ENCODE measurements at places on chromosomes 13 and 19.

- DNase-seq: no peak
Measured at GRCh38 chr19:33456076-33456844, 65.3 kb downstream of the PEPD start.

GRCh38 chr13:22486490-22486889, 694.3 kb upstream of the SGCG start:
- DNase-seq: no peak

DNA sequence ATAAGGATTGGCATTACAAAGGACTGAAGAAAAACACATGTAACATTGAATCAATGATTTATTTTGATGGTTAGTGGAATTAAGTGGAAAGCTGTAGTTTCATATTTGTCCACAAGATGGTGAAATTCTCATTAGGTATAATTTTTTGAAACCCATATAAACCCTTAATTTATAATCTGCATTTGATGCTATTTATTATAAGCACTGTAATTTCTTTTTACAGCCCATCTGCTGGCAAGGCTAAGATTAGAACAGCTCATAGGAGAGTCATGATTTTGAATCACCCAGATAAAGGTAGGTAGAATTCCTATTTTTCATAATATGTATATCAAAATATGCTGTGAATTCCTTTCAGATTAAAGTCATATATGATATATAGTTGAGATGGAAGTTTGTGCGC, 62.2 kb downstream of the DNAJC15 start:
- no peak for DNase-seq

- DNase-seq: no peak
Measured at GRCh38 chr13:114311908-114312307, 2.4 kb upstream of the CHAMP1 start.

DNA sequence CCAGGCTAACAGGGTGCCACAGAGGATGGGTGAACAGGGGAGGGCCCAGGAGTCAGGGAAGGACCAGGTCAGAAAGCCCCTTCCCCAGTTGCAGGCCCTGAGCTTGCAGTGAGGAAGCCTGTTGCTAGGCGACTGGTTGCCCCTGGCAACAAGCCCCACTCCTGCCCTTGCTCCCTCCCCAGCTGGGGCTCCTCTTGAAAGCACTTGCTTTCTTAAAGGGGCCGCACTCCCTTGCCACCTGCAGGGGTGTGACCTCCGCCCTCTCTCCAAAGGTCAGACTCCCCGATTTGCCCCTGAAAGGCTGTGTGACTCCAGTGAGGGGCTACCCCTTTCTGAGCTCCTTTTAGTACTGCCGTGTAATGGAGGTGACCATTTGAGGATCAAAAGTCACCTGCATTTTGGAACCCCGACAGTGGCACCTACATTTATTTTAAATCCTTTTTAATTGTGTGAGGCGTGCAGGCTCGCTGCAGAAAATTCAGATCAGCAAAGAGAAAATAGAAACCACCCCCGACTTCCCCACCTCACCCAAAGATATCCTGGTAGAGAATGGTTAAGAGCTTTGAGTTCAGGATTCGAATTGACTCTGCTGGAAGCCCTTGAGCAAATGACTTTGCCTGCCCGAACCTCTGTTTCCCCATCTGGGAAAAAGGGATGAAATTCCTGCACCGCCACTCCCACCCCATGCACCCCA, 4.8 kb downstream of the FCHO1 start:
- peak; percentile 75 for DNase-seq

DNA sequence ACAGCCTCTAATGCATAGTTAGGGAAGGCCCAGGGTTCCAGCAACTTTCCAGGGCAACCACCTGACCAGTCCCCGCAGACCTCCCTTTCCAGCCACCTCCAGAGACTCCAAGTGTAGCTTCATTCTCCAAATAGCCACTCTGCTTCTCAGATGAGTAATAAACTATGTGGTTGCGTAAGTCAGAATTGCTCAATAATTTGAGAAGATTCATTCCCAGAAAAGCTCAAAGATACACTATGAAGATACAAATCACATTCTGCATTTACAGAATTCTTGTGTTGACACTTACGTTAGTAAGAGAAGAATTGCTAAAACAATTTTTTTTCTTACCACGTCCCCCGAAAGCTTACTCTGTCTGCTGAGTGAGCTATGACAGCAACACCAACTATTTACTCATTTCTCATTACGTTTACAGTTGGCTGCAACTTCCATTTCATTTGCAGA, 8.2 kb upstream of the LATS2 start:
- no peak for DNase-seq

DNA sequence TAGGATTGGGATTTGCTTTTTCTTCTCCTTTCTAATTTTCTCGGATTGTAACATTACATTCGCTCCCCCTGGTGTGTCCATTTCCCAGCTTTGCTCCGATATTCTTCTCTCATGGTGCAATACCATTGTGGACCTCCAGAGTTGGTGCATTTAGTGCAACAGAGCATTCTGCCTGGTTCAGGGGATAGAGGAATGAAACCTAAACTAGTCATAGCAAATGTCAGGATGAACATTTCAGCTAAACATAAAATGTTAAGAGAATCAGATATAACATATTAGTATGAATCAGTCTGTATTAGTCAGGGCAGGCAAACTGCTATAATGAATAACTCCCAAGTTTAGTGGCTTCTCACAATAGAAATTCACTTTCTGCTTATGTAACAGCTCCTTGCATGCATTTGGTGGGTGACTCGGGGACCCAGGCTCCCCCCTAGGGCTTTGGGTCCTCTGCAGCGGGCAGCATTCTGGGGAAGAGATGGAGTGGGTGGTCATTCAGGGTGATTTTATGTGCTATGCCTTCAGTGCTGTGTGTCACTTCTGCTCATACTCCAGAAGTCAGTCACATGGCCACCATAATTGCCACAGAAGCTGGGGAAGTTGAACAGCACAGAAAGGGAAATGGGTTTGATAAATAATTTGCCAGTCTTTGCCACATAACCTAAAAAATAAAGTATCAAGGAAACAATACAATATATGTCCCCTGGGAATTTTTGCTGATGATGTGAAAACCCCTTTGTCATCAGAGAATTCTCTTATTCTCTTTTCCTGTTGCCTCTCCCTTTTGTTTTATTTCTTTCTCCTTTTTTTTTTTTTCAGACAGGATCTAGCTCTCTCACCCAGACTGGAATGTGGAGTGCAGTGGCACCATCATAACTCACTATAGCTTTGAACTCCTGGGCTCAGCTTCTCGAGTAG, 111.0 kb downstream of the HSPH1 start:
- no peak for DNase-seq

DNA sequence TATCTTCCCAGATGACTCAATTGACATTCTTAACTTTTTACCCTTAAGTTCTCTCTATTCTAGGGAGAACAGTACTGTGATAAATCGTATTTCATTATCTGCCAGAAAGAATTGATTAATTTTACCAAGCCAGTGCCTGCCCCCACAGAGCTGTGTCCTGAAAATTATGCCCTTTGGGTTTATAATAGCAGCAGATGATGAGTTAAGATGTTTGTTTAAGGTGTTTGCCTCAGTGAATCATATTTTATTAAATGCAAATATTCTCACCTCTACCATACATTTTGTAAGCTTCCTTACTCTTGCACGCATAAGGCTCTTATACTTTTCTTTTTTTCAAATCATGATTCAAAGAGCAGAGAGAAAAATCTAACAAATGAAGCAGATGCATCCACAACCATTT, 318.6 kb downstream of the DCT start:
- no peak for DNase-seq

GRCh38 chr13:102877303-102877702, 31.5 kb downstream of the ERCC5 start:
- no peak for DNase-seq

DNA sequence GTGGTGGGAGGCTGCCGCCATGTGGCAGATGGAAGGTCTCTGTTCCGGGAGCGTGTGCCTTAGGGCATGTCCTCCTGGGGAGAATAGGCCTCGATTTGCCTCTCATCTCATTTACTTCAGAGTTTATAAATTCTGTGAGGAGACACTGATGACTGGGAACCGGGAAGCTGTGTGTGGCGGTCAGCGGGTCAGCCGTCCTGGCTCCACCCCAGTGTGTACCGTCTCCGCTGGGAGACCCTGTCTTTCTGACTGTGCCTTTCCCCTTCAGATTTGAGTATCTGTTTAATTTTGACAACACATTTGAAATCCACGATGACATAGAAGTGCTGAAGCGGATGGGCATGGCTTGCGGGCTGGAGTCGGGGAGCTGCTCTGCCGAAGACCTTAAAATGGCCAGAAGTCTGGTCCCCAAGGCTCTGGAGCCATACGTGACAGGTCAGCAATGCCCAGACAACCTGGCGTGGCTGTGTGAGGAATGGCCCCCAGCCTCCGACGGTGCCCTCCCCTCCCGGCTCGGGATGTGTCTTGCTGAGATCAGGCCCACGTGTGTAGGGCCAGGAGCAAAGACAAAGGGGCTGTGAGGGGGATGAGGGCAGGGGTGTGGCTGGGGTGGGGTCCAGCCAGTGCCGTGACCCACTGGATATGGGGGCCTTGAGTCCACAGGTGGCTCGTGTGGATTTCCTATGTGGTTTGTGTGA, 21.6 kb downstream of the ATP4B start:
- DNase-seq: no peak

DNA sequence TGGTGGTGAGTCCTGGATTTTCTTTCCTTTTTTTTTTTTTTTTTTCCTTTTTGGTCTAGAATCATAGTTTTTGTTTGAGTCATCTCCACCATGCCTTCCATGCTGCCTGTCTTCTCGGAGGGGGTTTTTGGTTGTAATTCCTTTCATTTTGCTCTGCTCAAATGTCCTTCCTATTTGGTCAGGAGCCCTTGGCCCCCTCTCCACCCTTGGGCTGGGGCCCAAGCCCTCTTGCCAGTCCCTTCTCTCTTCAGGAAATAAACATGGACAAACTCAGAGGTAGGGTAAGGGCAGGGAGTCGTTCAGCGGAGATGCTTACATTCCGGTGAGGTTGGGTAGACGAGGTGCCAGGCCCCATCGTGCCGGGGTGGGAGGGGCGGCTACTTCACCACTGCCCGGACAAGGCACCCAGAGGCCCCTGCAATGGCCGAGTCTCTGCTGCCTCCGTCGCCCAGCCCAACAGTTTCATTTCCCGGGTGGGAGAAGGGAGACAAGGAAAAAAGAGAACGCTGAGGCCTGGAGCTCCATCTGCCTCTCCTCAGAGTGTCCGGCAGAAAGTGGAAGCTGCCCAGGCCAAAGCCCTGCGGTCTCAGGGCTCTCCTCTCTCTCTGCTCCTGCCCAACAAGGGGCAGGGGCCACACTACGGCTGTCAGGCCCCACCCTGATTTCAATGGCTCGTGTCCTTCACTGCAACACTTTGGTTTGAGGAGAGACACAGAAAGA, 12.7 kb downstream of the ZNF574 start:
- DNase-seq: no peak

DNA sequence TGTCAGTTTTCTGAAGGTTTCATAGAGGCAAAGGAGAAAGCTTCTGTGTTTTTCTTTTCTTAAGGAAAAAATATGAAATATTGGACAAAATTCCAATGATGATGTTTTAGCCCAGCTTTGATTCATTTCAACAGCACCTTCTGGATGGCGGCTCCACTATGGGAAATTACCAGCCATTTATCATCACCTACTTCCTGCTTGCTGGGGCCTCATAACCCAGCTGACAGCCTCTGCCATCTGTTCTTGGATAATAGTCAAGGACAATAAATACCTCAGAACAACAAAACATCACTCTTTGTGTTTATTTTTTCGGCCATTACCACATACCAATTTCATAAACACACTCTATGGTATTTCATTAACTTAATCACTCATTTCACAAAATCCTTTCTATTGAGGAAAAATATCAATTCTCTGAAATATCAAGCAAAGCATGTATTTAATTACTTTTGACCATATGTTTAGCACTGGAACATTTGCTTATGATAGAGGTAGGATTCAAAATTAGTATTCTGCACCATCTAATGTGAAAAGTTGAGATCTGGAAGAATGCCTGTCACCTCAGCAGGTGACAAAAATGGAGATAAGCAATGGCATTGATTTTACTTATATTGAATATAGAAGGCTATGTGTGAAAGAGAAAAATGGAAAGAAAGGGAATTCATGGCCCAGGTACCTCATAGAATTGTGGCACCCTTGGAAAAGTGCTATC, 629.7 kb downstream of the LIG4 start:
- no peak for DNase-seq

- DNase-seq: peak; percentile 91
Measured at GRCh38 chr19:14517840-14518505, at the start of gene DNAJB1. Gene DNAJB1 (minus strand): TSS chr19:14518397. CDS start chr19:14518349, 48 bp downstream.

DNA sequence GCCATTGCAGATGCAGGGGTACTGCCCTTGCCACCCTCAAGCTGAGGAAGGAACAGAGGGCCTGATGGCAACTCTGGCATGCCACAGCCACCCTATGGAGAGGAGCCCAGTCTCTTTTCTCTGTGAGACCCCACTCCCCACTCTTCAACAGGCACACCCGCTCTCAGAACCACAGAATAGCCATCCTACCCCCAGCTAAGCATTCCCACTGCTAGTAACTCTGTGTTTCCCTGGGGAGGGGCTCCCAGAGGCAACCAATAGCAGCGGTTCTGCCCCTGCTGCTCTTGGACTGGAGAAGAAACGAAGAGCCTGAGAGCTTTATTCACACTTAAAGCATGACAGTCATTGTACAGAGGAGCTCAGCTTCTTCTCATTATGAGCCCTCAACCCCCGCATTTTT, 49.3 kb downstream of the UBL3 start:
- DNase-seq: no peak

- no peak for DNase-seq
Measured at GRCh38 chr13:43551897-43552456, 234.8 kb downstream of the ENOX1 start.

GRCh38 chr13:91203430-91203829, 144.1 kb upstream of the MIR17HG start:
- DNase-seq: no peak

DNA sequence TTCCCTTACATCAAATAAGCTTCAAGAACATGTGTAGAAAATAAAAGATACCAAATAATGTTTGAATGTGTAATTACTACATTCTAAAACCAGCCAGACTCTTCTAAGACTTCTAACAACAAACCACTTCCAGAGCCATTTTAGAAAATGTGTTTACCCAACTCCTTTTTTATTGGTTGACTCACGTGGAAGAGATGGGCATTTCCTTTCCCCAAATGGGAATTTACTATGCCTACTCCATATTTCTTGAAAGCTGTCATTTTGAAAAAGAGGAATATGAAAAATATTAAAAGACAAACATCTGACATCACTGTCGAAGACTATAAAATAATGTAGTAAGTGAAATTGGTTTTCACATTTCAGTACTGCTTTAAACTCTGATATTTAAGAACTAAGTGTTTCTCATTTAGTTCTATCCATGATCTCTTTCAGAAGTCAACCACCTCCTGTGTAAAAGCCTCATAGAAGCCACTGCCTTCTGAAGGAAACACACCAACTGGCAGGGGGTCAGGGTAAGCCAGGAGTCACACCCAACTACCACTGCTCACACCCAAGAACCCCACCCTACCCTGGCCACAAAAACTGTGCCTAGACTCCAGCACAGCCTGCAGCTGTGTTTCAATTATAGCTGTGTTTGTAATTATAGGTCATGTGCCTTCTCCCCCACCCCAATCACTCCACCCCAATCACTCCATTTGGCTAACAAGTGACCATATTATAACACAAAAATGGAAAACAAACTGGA, 86.8 kb downstream of the UBL3 start:
- no peak for DNase-seq

GRCh38 chr13:73481886-73482445, 423.2 kb downstream of the KLF5 start:
- no peak for DNase-seq
